ENCODE measurements at places on chromosomes 4 and X. TPM values are rescaled to one million over a fixed set of nuclear protein-coding genes. Genes with fewer than 3 reads are reported as not detected.
A peak's percentile ranks its signal among the peaks of the same experiment; 100 is the strongest.

DNA sequence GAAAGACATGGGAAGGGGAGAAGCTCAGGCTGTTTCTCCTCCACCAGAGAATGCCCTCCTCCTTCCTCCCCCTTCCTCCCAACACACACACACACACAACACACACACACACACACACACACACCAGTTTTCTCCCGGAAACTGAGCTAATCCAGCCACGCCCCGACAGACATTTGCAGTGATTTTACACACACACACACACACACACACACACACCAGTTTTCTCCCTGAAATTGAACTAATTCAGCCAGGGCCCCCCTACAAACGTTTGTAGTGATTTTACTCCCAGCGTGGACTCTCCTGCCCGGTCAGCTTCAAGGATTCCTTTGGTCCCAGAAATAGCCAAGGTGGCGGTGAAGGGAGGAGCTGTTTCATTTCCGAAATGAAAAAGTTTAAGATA is 32.9 kb upstream of the STX18 start:
- H3K36me3 ChIP-seq, result peaks cover 9% of the 10 kb centered on the region
- H3K27ac ChIP-seq, result no peak overlapping the region
- DNase-seq, result peak; percentile 23
- H3K4me3 ChIP-seq, result peak overlapping the region; percentile 55

DNA sequence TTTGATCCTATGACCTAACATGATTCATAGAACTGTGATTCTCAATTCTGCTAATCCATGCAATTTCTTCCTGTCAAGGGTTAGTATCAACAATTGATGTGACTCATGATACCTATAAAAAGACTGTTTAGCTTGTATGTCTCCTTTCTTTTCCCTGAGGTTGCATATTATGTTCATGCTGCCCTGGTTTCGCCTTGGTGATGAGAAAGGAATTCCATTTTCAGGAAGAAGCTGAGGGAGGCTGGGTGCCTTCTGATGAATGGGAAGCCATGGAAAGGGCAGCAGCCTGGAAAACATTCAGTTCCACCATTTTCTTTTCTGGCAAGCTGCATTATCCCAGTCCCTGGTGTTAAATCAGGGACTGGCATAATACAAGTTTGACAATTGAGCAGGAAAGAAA is 976.5 kb downstream of the RPA4 start:
- no peak overlapping the region for H3K4me3 ChIP-seq
- peak; percentile 33 for DNase-seq
- peaks cover 22% of the 10 kb centered on the region for H3K27me3 ChIP-seq
- no peaks in the 10 kb centered on the region for H3K4me1 ChIP-seq

GRCh38 chr4:123023647-123024046 is 101.2 kb upstream of the NUDT6 start:
- peaks cover 14% of the 10 kb centered on the region for H3K4me1 ChIP-seq
- DNase-seq, result no peak
- peaks cover 7% of the 10 kb centered on the region for H3K36me3 ChIP-seq
- no peaks in the 10 kb centered on the region for H3K27me3 ChIP-seq
- no peak overlapping the region for H3K4me3 ChIP-seq

DNA sequence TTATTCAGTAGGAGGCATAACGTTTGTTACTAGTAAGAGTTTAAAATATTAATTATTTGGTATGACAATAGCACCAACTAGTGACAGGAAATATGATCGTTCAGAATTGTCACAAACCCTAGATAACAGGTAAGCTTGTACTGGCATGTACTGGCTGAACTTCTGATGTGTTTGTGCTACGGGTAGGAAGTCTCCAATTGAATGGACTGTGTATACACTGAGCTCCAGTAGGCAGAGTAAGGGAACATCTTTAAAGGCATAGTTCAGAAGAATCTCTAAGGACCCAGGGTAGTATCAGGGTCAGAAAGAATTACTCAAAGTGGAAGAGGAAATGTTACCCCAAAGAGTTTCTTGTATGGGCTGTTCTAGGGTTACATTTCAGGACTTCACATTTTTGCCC is 230.4 kb downstream of the EDA2R start:
- no peak overlapping the region for H3K27ac ChIP-seq
- DNase-seq, result peak; percentile 20
- H3K4me3 ChIP-seq, result no peak overlapping the region
- no peaks in the 10 kb centered on the region for H3K27me3 ChIP-seq

DNA sequence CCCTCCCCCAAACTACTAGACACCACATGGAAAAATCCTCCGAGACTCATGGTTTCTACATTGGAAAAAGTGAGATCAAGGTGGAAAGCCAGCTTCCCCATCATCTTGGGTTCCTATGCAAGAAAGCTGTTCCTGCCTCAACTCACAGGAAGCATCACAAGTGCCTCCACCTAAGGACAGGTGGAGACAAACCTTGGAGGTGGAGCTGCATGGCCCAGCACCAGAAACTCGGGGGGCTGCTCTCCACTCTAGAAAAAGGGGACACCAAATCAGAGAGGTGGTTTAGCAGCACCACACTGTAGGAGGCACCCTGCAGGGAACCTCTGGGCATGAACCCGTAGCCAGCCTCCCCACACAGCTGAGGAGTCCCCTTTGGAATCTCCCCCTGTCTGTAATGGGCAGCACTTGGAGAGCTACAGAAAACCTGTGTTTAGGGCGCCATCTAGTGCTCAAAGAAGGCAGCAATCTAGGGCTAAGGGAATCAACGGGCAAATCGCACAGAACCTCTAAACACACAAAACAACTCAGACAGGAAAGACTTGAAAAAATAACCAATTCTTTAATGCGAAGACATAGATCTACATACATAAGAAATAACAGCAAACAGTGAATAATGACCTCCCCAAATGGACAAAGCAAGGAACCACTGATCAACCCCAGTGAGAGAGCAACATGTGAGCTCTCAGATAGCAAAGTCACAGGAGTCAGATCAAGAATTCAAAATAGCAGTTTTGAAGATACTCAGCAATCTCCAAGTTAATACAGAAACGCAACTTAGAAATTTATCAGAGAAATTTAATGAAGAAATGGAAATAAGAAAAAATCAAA is 37.0 kb upstream of the ZBTB33 start:
- no peaks in the 10 kb centered on the region for H3K4me1 ChIP-seq
- peaks cover 58% of the 10 kb centered on the region for H3K27me3 ChIP-seq
- H3K36me3 ChIP-seq, result no peaks in the 10 kb centered on the region
- no peak overlapping the region for H3K27ac ChIP-seq
- no peak overlapping the region for H3K4me3 ChIP-seq
- peak; percentile 77 for DNase-seq

DNA sequence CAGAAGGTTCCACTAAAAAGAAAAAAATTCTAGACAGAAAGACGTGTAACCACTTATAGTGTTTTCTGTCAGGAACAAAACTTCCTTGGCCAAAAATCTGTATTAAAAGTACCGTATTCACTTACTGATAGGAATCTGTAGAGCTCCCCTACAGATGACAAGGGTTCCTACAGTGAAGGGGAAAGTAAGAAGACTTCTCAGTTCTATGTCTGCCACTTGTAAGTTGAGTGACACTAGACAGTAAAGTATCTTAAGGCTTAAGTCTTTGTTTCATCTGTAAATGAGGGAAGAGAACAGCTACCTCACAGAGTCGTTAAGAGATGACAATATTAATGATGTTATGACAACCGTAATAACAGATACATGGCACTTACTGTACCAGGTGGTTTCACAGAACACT is 3.3 kb downstream of the COQ2 start:
- H3K4me1 ChIP-seq, result peaks cover 24% of the 10 kb centered on the region
- no peak overlapping the region for H3K4me3 ChIP-seq
- H3K27ac ChIP-seq, result peak overlapping the region; percentile 3
- H3K27me3 ChIP-seq, result no peaks in the 10 kb centered on the region

The BRCC3 gene
- total RNA-seq, result 22.9 TPM

DNA sequence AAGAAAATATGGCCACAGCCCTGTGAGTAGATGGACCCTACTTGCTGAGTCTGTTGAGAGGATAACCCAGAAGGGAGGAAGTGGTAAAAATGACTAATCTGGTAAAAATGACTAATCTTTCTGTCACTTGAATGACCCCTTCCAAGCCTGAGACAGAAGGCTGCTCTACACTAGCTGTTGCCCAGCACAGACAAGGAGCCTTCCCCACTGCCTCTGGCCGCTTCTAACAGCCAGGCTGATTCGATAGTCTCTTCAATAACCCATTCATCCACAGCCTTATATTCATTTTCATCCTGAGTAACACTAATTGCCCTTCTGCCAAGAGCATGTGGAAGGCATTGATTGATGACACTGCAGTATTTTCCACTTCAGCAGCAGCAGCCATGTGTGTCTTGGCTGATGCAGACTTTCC is 18.4 kb downstream of the MAGEB17 start:
- H3K27me3 ChIP-seq, result peaks cover 27% of the 10 kb centered on the region
- H3K4me1 ChIP-seq, result peaks cover 6% of the 10 kb centered on the region
- no peak overlapping the region for H3K4me3 ChIP-seq
- H3K36me3 ChIP-seq, result no peaks in the 10 kb centered on the region

The ADAM29 gene
- total RNA-seq, result not detected

- peaks cover 10% of the 10 kb centered on the region for H3K4me1 ChIP-seq
- peaks cover 15% of the 10 kb centered on the region for H3K27me3 ChIP-seq
- DNase-seq, result peak; percentile 25
- H3K27ac ChIP-seq, result peak overlapping the region; percentile 91
- H3K36me3 ChIP-seq, result no peaks in the 10 kb centered on the region
Measured at GRCh38 chrX:68830419-68831404, 1.9 kb downstream of the EFNB1 start.

DNA sequence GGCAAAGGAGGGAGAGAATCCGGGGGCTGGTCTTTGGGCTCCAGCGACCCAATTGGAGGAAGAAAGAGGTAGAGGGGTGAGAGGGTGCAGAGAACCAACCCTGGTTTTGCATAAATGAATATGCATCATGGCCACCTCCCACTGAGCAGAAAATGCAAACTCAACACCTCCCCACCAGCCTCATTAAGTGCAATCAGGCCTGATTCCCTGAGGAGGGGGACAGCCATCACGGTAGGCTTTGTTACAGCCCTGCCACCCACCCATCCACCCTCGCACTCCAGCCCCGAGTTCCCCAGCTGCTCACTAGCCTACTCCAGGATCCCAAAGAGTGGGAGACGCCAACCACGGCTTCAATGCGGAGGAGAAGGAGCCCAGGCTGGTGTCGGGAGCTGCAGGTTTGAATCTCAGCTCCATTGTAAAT is 48.3 kb upstream of the MAN2B2 start:
- no peaks in the 10 kb centered on the region for H3K36me3 ChIP-seq
- H3K4me1 ChIP-seq, result no peaks in the 10 kb centered on the region
- H3K4me3 ChIP-seq, result no peak overlapping the region
- H3K27ac ChIP-seq, result no peak overlapping the region
- DNase-seq, result no peak

DNA sequence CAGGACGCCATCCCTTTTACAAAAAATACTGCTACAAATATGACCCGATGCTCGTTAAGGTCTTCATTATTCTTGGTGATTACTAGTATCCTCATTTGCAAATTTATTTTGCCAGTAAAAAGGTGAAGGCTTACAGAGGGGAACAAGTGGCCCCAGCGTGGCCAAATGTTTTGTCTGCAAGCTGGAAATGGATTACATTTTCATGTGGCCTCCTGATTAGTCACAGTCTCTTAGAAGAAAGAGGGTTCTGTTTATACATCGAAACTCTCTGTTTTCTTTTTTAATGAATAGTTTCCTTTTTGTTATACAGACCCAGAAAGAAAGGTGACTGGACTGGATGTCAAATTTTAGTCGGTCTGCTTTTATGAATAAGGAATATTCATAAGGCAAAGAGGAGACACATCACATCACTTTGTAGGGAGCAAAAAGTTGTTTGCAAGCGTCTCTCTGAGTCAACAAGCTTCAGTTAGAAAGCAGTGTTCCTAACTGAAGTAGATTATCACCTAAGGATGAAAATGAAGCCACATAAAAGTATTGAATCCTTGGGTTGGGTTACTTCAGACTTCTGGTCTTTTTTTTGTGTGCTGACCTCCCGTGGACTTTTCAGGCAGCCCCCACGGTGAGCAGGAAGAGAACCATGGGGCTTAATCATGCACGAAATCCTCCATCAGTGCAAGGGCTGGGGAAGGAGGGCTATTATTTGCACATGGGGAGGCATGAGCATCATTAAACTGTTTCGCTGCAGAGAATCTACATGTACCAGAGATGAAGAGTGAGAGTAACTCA is 125.6 kb downstream of the ARSF start:
- H3K4me1 ChIP-seq, result no peaks in the 10 kb centered on the region
- H3K4me3 ChIP-seq, result no peak overlapping the region
- H3K27ac ChIP-seq, result no peak overlapping the region

DNA sequence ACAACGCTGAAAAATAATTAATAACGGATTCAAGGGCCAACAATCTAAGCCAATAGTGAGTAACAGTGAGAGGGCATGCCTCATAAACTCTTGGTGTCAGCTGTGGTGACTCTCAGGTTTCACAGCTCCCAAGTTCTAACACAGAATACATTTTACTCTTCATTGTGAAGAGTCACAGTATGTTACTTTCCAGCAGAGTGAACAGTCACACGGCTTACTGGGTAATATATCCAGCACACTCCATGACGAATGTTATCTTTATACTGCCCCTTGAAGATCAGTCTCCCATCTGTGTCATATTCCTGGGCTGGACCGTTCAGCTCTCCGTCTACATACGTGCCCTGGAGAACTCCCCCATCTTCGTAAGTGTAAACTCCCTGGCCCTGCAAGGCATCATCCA is 23.1 kb downstream of the SETD7 start:
- no peak overlapping the region for H3K4me3 ChIP-seq
- no peak overlapping the region for H3K27ac ChIP-seq
- peaks cover 60% of the 10 kb centered on the region for H3K36me3 ChIP-seq
- H3K4me1 ChIP-seq, result peaks cover 10% of the 10 kb centered on the region

- H3K36me3 ChIP-seq, result no peaks in the 10 kb centered on the region
- peak; percentile 90 for DNase-seq
- H3K4me1 ChIP-seq, result peaks cover 6% of the 10 kb centered on the region
- no peaks in the 10 kb centered on the region for H3K27me3 ChIP-seq
- peak within 1 kb of the TSS; percentile 99 for H3K27ac ChIP-seq
Measured at GRCh38 chr4:47485047-47485692, at the start of gene ATP10D. ATP10D (plus strand) TSS chr4:47485275; CDS start chr4:47512541, 27,266 bp downstream.

GRCh38 chrX:19515615-19516105 is 352 bp upstream of the MAP3K15 start:
- no peak for DNase-seq
- H3K4me1 ChIP-seq, result no peaks in the 10 kb centered on the region
- no peak overlapping the region for H3K4me3 ChIP-seq
- peaks cover 32% of the 10 kb centered on the region for H3K27me3 ChIP-seq
- H3K36me3 ChIP-seq, result no peaks in the 10 kb centered on the region
- no peak overlapping the region for H3K27ac ChIP-seq

DNA sequence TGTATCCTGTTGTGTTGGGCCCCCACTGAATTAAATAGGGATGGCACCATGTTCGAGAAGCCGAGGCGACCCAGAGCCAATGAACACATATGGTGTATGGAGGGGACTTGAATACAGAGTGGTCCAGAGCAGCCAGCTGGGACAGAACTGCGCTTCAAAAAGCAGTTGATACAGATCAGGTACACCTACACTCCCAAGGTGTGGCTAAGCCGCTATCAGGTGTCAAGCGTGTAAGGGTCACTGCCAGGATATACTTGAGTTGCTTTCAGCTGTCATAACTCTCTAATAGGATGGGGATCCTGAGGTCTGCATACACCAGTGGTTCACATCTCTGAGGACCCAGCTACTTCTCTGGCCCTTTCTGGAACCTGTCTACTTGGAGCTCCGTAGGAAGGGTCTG is 3.2 kb upstream of the WDR1 start:
- DNase-seq, result no peak
- peaks cover 13% of the 10 kb centered on the region for H3K4me1 ChIP-seq
- H3K36me3 ChIP-seq, result peaks cover 14% of the 10 kb centered on the region
- H3K27me3 ChIP-seq, result no peaks in the 10 kb centered on the region
- H3K27ac ChIP-seq, result no peak overlapping the region

The SUPT20HL1 gene
- not detected for total RNA-seq

The LAMTOR3 gene
- total RNA-seq, result 33.5 TPM

The CUL4B gene
- 29.6 TPM for total RNA-seq
